ENCODE measurements at places on chromosomes 13 and 19. TPM values are rescaled to one million over a fixed set of nuclear protein-coding genes. Genes with fewer than 3 reads are reported as not detected.

KLK4 gene
- not detected for total RNA-seq

HAUS8 gene
- 6.6 TPM for total RNA-seq

- DNase-seq: peak; percentile 11
These were observed 343.7 kb upstream of the ARGLU1 start for GRCh38 chr13:106911627-106912026.

DNA sequence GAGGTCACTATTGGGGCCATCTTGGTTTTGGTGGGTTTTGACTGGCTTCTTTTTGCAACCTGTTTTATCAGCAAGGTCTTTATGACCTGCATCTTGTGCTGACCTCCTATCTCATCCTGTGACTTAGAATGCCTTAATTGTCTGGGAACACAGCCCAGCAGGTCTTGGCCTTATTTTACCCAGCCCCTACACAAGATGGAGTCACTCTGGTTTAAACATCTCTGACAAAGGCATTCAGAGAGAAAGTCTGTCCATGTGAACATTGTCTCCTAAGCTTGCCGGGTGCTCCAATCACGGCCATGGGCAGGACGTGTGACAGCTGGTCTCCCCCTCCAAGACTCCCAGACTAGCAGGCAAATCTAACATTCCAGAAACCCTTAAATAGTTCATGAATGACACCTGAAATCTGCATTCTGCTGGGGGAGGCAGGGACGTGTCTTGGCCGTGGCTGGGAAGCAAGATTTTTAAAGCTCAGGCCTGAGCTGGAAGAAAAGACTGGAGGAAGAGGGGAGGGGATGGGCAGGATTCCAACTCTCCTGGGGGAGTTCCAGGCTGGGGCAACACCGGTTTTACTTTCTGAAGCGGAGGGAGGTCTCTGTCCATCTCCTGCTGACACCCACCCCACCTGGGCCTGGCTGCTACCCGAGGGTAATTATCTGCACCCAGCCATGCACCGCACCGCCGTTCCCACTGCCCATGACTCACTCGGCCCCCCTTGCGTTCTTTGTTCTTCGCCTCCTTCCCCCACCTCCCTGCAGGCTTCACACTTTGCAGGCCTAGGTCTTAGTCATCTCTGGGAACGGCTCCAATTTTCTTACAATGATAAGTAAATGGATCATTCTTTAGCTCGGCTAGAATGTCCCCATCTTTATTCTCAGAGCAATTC, 11.6 kb upstream of the OR1M1 start:
- DNase-seq: peak; percentile 100

C1QTNF9 gene
- not detected for total RNA-seq

DNA sequence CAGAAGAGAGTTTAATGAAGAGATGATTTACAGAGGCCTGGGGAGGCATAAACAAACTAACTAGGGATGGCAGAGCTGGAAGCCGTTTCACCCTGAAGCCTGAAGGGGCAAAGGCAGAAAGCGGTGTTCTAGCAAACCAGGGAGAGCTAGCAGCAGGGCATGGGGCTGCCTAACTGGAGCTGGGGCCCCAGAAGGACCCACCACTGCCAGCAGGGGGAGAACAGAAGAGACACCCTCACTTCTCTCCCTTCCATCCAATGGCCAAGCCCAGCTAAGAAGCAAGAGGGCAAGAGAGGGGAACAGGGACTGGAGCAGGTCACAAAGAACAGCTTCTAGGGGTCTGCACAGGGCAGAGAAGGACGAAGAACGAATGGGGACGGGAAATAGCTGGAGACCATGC, 195.5 kb downstream of the KATNAL1 start:
- peak; percentile 13 for DNase-seq

- no peak for DNase-seq
These were observed 1.2 kb downstream of the RCBTB2 start for GRCh38 chr13:48531416-48532255.

All from MCF 10A (cell line).